ENCODE measurements at places on chromosomes 1 and 21. TPM values are rescaled to one million over a fixed set of nuclear protein-coding genes. Genes with fewer than 3 reads are reported as not detected.

The KCNA2 gene
- not detected for total RNA-seq

DNA sequence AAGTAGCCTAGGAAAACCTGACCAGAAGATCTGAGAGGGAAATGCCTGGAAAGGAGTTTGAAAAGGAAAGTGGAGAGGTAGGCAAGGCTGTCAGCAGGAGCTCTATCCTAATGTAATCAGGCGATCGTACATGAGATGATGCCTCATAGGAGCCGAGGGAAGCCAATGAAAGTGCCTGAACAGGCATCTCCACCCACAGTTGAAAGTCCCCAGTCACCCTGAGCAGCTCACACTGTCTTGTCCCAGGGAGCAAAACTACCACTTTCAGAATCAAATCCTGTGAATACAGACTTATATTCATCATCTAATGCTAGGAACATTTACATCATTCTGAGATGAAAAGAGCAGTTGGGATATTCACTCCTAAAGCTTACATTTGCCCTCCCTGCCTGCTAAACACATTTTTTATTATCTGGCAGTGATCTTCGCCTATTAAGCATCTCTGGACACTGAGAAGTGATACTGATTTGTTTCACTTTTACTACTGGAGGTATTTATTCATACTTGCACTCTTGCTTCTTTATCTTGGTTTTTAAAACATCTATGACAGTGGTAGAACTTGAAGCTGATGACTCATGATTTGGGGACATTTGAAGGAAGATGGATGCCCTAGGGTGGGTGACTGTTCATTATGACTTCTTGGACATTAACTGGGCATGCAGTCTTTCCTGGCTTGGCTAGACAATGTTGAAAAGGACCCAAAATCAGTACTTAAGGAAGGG lies 221.6 kb downstream of the SEC16B start:
- no peak for DNase-seq

DNA sequence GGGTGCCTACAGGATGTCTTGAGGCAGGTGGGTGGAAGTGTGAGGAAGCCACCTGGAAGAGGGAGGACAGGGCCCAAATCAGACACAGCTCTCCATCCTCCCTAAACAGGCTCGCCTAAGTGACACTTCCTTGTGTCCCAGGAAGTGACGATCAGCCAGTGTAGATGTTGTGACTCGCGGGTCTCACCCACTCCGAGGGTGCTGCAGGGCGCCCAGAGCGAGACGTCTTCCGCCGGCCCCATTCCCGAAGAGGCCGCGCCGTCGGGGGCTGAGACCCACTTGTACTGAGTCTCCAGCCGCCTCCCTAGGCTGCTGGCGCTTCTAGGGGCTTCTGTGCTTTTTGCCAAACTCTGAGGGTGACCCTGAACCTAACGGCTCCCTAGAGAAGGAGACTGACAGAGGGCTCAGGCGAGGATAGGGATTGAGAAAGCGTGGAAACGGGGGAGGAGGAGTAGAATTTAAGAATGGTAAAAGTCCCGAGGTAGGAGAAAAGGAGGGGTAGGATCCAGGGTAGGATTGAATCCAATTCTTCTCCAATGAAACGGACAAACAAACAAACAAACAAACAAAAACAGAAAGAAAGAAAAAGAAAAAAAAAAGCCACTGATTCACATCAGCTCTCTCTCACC lies 543 bp upstream of the MARK1 start:
- no peak for DNase-seq

The KCNA3 gene
- total RNA-seq, result not detected

The POMGNT1 gene
- total RNA-seq, result 40.5 TPM
